Activated CD8-positive, alpha-beta memory T cell treated with anti-CD3 and anti-CD28 coated beads, Interleukin-2, amount 50 U/mL, for 48 hours (primary cell): ENCODE measurements at places on chromosomes 11 and 22.

- no peak for DNase-seq
These were observed 4.1 kb downstream of the ST3GAL4 start for GRCh38 chr11:126359431-126360048.

GRCh38 chr11:8296038-8296649 lies 32.5 kb upstream of the LMO1 start:
- DNase-seq = no peak

DNA sequence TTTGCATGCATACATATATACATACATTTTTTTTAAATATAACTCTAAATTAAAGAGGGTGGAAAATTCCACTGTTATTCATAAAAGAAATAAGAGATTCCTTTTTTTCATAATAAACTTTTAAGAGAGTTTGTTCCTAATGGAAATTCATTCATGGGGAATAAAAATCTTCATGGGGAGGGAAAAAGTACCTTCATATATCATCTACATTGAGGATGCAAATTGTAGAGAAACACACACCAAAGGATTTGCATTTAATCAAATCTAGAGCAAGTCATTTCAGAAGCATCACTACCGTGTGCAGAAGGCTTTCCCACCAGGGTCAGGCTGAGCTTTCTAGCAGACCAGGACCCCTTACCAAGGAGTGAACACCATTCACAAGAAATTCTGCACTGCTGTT lies at the start of gene POU2AF2:
Gene POU2AF2, plus strand, starts transcription at position 301 of the 400 bp plus-strand sequence. CDS start 129 bp downstream, outside the sequence.
- DNase-seq = no peak

DNA sequence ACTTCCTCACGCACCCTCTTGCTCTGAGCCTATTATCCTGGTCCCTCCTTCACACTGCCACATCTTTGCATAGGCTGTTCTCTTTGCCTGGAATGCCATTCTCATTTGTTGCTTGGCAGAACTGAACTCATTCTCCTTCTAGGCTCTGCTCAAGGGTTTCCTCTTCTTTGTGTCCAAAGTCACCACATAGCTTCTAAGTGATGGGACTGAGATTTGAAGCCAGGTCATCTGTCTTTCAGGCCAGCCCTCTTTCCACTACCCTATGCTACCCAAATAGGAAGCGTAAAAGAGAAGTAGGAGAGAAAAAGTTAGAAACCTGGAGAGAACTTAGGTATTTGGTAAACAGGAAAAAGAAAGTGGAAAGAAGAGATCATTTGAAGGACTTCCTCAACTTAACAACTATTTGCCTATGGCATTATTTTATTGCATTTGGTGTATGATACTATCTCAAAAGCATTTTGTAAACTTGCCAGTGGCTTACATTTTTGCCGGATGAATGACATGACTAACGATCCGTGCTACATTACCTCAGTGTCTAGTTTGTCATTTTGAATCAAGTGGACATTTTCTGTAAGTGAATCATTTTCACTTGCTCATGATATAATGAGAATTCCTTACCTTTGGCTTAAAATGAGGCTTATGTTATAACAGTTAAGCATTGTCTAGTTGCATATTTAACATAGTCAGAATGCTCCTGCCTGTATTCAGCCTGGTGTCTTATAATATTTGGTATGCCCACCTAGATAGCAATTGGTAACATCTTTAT lies 18.5 kb downstream of the NF2 start:
- DNase-seq = no peak

GRCh38 chr11:28114731-28115130 lies 6.5 kb downstream of the METTL15 start:
- DNase-seq = no peak

DNA sequence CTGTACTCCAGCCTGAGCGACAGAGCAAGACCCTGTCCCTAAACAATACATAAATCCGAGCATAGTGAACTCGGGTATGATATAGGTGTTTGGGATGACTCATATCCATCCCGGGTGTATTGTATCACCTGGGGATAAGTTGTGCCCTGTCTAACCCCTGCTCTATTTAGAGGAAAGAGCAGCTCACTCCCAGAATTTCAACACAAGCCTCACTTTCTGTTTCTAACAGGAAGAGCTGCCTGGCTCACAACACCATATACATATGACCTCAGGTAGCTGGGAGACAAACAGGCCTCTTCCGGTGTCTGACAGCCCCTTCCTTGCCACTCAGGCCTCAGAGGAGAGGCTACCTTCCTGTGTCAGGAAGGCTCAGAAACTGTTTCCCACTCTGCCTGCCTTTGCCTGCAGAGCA lies 9.9 kb upstream of the MICALL1 start:
- DNase-seq = no peak

GRCh38 chr11:22192642-22193347 lies at the start of gene ANO5:
Gene ANO5 (plus strand): TSS chr11:22193085. CDS start chr11:22193493, 408 bp downstream.
- DNase-seq = peak; percentile 44

DNA sequence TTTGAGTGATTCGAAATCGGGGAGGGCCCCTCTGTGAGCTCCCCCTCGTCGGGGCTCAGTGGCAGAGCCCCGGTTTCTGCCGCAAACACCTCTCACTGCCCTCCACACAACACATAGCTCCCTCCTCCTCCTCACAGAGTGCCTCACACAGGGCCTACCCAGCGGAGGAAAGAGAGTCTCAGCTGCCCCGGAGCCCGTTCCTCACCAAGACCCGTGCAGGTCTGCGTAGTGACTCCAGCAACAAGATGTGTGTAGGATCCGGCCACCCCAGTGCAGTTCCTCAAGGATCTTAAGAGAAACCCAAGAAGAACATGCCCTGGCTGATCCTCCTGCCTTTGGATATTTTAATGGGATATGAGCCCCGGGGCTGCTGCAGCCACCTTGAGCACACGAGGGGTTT lies 238.4 kb downstream of the BRD1 start:
- DNase-seq = no peak

DNA sequence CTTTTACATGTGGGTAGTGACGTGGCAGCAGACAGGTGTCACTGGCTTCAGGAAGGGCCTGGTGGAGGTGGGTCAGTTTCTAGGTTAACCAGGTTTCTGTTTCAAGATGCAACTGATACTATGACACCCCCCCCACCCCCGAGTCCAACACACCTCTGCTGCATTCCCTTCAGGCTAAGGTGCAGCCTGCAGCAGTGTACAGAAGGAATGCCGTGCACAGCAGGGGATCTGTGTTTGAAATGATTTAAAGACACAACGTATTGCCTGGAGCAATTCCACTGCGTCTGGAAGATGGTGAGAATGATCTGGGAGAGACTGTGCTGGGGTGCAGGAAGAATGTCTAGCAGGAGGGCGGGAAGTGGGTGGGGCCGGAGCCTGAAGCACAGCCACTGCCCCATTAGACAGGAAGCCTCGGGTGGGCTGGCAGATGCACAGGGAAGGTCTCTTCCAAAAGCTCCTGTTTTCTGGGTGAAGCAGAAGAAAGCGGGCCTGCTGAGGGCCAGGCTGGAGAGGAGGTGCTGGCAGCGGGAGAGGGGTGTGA lies 11.9 kb upstream of the TESMIN start:
- no peak for DNase-seq

DNA sequence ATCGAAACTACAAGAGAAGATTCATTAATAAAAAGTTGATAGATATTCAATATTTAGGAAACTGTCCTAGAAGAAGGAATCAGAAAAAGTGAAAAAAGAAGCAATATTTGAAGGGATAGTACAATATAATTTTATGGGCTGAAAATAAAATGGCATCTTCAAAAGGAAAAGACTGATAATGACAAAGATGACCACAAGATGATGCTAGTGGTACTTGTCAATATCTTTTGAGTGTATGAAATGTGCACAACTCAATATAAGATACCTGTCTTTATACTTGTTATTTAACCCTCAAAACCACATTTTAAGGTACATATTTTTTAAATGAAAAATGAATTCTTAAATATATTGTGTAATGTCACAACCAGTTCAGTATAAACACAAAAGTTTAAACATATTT lies 1059.6 kb upstream of the RAG2 start:
- DNase-seq = no peak

GRCh38 chr11:79071190-79071589 lies 369.6 kb downstream of the TENM4 start:
- no peak for DNase-seq

GRCh38 chr22:25697181-25697664 lies 44.8 kb upstream of the MYO18B start:
- DNase-seq = no peak

DNA sequence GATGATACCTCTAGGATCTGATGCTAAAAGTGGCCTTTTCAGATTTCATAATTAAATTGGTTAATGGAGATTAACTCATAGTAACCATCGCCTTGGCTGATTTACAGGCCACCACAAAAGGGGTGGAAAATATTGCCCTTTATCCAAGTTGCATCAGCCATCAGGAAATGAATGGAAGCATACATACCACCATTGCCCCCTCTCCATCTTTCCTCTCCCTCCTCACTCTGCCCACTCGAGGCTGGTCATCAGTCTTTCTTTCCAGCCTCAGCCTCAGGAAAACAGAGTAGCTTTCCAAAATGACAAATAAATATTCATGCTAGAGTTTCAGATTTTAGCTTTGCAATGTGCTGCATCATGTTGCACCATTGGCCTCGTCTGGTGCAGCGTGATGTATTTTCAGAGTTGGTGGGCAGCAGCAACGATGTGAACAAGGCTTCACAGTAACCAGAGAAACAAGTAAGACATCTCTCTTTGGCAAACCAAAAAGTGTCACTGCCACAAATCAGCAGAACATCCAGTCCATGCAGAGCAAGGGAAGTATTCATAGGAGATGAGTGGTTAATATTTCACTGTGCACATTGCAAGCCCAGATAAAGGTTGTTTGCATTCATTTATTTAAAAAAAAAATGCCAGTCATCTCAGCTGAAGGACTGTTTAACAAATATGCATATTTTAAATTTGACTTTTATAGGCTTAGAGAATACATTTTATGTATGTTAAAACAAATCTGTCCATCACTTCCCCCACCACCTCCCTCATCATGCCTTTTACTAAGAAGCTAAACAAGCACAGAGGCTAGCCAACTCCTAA lies 136.7 kb upstream of the FAT3 start:
- no peak for DNase-seq

GRCh38 chr22:42279425-42280020 lies 9.1 kb upstream of the TCF20 start:
- no peak for DNase-seq

DNA sequence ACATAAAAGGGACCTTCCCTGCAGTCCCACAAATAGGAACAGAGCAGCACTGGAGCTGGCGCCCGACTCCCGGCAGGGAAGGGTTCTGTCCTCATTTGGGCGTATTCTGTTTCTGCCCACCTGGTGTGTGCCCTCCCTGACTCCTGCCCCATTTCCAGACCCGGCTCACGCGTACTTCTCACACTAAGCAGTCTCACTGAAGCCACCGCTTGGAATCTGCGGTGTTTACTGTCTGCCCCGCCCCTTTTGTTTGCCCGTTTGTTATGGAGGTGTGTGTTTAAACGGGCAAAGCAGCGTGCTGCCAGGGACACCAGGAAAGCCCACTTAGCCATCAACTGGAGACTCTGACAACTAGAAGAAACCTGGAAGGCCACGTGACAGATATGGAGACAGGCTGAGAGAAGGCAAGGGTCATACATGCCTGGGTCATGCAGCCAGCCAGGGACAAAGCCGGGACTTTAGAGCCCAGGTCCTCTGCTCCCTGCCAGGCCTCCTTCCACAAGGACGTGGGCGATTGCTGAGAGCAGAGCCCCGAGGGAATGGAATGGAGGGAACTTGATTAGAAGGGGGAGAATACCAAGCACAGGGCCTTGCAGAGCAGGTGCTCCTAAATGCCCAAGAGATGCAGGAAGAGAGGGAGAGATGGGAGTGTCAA lies 8.7 kb upstream of the EFCAB6 start:
- no peak for DNase-seq

DNA sequence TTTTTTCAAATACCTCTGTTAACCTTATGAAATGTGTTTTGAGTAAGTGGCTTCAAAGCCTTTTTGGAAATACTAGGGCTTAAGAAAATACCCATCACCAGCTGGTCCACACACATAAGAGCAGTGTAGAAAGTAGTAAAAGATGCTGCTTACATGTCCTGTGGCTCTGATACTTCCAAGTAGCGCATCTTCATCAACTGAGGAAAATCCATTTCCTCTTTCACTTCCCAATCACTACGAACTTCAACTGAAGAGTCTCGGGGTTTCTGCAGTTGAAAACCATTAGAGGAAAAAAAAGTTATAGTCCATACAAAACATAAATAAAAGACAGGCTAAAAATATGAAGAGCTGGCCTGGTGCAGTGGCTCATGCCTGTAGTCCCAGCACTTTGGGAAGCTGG lies 8.5 kb downstream of the EIF3D start:
- no peak for DNase-seq

- peak; percentile 90 for DNase-seq
These were observed 46.4 kb downstream of the MORC2 start for GRCh38 chr22:30922151-30922611.

- no peak for DNase-seq
These were observed 34.1 kb downstream of the CHRDL2 start for GRCh38 chr11:74696939-74697675.

GRCh38 chr11:331358-332060 lies 10.8 kb upstream of the IFITM3 start:
- DNase-seq = peak; percentile 45

GRCh38 chr11:28105869-28106268 lies 2.1 kb downstream of the KIF18A start:
- no peak for DNase-seq

- no peak for DNase-seq
These were observed 77.1 kb upstream of the FIBIN start for GRCh38 chr11:26916805-26917204.
